Activated CD4-positive, alpha-beta memory T cell treated with anti-CD3 and anti-CD28 coated beads for 36 hours (primary cell): ENCODE measurements at places on chromosomes 6 and 20. TPM values are rescaled to one million over a fixed set of nuclear protein-coding genes. Genes with fewer than 3 reads are reported as not detected.

PLEKHG1 gene
- 5.0 TPM for total RNA-seq

- DNase-seq: no peak
These were observed 158.6 kb downstream of the GJA1 start for GRCh38 chr6:121594053-121594452.

CRNKL1 gene
- 21.8 TPM for total RNA-seq

MTCH1 gene
- 109 TPM for total RNA-seq

DNA sequence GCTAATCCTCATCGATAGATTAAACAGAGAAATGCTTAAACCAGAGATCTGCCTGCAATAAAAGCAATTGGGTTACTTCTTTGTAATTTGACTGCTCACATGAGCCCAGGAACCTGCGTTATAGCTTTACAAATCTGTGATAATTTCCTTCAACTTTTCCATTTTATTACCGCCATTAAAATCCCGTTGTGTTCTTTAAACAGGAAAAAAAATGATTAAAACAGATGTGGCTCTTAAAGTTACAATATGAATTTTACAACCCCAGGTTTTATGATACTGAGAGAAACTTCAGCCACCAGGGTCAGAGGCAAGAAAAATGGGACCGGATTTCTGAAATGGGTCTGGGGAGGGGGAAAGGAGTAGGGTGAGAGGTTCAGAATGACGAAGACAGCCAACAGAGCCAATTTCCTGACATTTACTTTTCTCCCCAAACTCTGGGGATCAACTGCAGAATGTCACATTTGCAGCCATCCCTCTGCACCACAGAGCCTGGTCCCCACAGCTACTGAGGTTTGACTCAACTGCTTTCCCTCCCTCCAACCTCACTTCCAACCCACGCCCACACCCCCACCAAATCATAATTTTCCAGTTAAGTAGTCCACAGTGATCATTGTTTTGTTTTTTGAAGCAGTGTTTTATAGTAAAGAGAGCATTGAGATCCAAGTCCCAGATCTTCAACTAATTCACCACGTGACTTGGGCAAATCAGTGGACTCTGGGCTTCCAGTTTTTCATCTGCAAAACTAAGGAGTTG is 77.6 kb upstream of the EYA2 start:
- DNase-seq: no peak

DNA sequence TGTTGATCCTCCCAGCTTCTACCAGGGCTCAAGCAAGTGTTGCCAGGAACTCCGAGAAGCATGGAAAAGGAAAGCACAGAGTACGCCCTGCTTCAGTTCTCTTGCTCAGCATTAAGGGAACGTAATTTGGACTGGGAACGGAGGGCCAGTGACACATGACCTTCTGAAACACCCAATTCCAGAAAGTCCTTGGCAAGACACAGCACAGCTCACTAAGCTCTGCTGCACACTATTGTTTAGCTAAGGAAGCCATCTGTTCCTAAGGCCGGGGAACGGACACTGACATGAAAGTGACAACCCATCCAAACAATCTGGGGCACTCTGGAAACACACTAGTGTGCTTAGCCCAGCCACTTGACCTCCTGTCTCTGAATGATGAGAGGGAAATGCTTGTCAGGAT is 56.9 kb upstream of the NXT1 start:
- DNase-seq: no peak

- DNase-seq: no peak
These were observed 110.3 kb upstream of the TCF21 start for GRCh38 chr6:133778414-133779130.

- DNase-seq: no peak
These were observed 88.9 kb upstream of the ATXN1 start for GRCh38 chr6:16849988-16850680.

GRCh38 chr6:70857387-70858077 is 99.3 kb downstream of the B3GAT2 start:
- no peak for DNase-seq

DNA sequence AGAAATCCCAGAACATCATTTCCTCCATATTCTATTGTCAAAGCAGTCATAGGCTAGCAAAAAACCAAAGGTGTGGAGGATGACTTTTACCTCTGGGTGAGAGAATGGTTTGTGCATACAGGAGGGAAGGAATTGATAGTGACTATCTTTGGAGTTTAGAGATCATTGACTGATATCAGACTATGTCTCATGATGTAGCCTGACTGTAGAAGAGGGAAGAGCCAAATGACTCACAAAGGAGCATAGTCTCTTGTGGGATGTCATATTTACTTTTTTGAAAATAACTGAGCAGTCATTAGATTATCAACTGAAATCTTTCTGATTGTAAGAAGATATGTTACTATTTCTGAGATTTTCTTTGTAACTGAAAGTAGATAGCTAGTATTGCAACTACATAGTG is 158.5 kb downstream of the FLRT3 start:
- no peak for DNase-seq
